ENCODE measurements at places on chromosomes 13 and 19.
A peak's percentile ranks its signal among the peaks of the same experiment; 100 is the strongest.

DNA sequence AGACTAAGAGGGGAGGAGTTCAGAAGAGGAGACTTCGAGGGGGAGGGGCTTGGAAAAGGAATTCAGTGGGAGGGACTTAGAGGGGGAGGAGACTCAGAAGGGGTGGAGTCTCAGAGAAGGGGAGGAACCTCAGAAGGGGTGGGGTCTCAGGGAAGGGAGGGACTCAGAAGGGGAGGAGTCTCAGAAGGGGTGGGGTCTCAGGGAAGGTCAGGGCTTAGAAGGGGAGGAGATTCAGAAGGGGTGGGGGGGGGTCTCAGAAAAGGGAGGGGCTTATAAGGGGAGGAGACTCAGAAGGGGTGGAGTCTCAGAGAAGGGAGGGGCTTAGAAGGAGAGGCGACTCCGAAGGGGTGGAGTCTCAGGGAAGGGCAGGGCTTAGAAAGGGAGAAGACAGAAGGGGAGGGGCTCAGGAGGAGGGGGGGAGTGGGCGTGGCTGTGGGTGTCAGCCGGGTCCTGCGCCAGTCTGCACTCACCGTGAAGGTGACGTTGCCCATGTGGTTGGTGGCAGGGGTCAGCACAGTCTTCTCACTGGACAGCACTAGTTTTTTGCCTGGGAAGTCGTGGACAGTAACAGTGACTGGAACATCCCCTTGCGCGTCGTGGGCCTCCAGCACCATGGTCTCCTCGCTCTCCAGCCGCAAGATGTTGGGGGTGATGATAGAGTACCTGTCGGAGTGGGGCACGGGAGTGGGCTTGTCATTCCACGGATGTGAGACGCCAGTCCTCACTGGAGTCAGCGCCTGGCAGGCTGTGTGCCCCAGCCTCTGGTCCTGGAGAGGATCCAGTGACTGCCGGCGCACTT is 1.5 kb downstream of the C3 start:
- peak; percentile 11 for DNase-seq

DNA sequence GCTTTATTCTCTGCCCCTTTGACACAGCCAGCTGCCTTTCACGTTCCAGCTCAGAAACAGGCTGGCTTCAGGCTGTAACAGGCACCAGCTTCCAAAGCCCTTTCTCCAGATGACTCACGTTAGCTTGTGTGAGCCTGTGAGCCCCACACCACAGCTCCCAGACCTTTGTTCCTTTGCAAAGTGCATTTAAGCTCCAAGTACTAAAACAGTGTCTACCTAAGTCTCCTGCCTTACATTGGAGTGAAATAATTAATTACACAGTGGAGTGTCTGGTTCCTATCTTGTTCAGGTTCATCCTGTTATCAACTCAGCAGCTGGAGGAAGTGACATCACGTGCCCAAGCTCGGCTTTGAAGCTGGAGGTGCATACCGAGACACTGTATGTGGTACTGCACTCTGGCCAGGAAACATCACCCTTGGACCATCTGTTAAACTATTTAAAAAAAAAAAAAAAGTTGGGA is 475.8 kb downstream of the FOXO1 start:
- peak; percentile 88 for DNase-seq

- DNase-seq, result no peak
Measured at GRCh38 chr13:29849071-29849631, 1.3 kb downstream of the UBL3 start.

DNA sequence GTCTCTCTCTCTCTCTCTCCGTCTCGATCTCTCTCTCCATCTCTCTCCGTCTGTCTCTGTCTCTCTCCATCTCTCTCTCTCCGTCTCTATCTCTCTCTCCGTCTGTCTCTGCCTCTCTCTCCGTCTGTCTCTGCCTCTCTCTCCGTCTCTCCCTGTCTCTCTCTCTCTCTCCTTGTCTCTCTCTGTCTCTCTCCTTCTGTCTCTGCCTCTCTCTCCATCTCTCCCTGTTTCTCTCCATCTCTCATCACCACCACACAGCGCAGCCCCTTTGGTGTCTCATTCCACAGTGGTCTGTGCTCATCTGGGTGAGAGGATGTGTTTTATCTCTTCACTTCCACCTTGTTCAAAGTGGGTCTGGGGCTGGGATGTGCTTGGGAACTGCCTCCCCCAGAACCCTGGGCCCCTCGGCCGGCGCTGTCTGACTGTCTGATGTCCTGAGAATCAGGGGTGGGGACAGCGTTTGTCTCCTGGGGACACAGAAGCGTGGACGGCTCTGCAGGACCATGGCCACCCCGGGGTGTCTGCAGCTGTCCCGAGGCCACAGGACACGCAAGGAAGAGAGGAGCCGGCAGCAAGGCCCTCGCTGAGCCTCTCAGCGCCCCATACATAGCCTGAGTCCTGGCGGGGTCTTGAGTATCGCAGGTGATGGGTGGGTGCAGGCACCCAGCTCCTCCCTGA is 40.2 kb upstream of the C13orf46 start:
- no peak for DNase-seq

GRCh38 chr13:40969169-40969901 is 49.8 kb downstream of the ELF1 start:
- no peak for DNase-seq

GRCh38 chr13:48773531-48774275 is 120.0 kb downstream of the CYSLTR2 start:
- DNase-seq, result no peak

GRCh38 chr19:47507012-47507411 is 7.9 kb downstream of the NAPA start:
- peak; percentile 92 for DNase-seq

- no peak for DNase-seq
Measured at GRCh38 chr19:56474308-56474707, 2.8 kb downstream of the ZNF667 start.

- DNase-seq, result no peak
Measured at GRCh38 chr13:48405875-48406274, 7.0 kb downstream of the LPAR6 start.

DNA sequence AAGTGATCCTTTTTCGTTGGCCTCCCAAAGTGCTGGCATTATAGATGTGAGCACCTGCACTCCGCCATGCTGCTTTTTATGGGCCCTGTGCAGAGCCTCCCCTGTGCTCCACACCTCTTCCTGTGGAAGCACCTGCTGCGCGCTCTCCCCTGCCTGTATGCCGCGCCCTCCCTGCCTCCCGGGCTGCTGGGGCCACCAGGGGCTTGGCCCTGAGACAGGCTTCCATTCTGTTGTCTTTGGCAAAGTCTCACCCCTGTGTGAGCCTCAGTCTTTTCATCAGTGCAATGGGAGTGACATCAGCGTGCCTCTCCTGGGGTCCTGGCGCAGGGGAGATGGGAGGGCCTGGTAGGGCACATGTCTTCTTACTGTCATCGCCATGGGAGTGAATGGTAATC is 1.3 kb downstream of the FAM174C start:
- DNase-seq, result no peak

- no peak for DNase-seq
Measured at GRCh38 chr13:20407759-20408158, 117.9 kb downstream of the CRYL1 start.

DNA sequence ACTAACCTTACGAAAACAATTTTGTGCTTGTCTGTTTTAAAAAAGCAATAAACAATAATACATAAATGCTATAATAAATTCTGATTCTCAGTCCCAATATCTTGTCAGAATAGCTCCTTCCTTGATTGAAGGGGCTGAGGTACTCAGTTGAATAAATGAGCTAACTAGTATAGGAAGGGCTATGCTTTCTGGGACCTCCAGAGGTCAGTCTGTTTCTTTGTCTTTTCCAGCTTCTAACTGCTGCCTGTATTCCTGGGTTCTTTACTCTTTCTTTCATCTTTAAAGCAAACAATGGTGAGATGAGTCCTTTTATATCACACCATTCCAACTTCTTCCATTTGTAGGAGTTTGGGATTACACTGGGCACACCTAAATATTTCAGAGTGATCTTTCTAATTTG is 1297.0 kb upstream of the ATXN8OS start:
- DNase-seq, result no peak

DNA sequence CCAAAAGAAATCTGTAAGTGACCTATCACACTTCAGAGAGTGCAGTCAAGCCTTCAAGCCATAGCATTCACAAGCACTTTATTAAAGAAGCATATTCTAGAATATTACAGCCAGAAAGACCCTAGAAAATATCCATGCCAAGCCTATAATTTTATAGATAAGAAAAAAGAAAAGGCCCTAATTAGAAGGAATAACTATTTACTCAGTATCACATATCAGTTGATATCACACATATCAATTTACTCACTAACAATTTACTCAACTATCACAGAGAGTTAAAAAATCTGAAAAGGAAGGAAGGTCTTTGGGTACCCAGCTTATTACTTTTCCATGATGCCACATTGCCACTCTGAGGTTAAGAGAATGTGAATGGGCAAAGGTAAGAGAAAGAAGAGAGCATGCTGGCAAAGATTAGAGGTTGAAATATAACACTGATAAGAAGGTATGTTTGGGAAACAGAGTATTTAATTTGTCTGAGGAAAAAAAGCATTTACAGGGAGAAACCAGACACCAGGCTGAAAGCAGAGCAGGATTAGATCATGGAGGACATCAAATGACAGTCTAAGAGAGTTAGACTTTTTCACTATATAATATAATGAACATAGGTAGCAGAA is 186.2 kb downstream of the VWA8 start:
- no peak for DNase-seq

- DNase-seq, result no peak
Measured at GRCh38 chr13:73299787-73300186, 241.0 kb downstream of the KLF5 start.

GRCh38 chr19:38839816-38840582 is 8.4 kb upstream of the ECH1 start:
- no peak for DNase-seq

DNA sequence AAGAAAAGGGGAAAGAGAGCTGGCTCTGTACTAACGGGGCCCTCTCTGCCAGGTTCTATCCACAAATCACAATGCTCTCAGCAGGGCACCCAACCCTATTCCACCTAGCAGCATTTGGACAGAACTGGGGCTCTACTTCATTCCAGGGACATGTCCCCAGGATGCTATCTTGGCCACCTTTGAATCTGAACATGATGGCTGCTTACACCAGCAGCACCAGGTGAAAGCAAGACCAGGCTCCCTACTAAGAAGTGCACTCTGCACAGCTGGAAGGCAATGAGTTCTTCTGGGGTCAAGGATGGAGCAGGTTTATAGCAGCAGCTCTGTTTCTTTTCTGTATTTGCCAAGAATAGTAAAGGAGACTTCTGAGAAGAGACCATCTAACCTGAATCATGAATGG is 222.4 kb downstream of the DACH1 start:
- no peak for DNase-seq

- no peak for DNase-seq
Measured at GRCh38 chr13:78608252-78608687, 4.9 kb upstream of the POU4F1 start.

- no peak for DNase-seq
Measured at GRCh38 chr13:98719527-98720250, 32.8 kb downstream of the SLC15A1 start.

DNA sequence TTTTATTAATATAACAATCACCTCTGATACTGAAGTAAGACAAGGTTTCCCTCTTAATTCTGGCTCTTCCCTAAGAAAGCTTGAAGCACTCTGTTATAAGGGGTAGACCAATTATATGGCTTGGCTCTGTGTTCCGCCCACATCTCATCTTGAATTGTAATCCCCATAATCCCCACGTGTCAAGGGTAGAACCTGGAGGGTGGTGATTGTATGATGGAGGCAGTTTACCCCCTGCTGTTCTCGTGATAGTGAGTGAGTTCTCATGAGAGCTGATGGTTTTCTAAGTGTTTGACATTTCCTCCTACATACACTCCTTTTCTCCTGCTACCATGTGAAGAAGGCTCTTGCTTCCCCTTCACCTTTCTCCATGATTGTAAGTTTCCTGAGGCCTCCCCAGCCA is 363.8 kb upstream of the PCDH20 start:
- no peak for DNase-seq

DNA sequence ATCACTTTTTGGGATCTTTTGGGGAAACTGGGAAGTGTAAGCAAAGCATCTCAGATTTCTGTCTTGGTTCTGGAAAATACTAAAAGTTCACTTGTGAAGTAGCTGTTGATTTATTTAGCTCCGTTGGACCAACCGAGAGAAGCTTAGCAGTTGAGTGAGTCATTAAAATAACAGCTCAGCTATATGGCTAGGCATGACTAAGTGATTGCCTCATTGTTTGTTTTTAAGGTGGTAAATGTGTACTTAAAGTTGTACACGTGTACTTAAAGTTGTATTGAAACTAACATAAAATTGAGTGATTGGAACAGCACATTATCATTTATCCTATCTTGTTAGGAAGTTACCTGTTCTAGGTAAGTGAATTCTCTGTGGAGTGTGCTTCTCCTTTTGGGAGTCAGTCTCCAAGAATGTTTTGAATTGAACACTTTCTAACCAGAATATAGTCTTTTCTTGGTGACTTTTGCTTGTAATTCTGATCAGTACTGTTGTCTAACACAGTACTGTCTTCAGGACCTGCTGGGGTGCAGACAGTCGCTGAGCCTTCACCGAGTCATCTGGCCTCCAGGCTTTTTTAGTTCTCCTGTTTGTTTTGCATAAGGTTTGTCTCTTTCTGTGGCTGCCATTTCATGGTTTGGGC is 2.9 kb upstream of the DCUN1D2 start:
- DNase-seq, result no peak

DNA sequence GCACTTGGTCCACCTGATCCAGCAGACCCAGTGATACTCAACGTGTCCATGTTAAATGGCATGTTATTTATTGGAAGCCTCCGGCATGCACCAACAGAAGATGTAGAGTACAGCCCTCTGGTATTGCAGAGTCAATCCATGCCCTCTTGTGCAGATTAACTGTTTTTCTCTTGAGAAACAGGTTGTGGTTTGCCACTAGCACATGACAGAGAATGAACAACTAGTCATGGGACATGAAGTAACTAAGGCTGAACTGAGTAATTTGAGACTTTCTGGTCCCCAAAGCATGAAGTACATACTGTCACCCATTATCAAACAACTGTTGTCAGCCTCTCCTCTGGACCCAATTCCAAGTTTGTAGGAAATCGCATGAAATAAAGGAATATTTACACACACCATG is 3.2 kb downstream of the ZNF562 start:
- no peak for DNase-seq

DNA sequence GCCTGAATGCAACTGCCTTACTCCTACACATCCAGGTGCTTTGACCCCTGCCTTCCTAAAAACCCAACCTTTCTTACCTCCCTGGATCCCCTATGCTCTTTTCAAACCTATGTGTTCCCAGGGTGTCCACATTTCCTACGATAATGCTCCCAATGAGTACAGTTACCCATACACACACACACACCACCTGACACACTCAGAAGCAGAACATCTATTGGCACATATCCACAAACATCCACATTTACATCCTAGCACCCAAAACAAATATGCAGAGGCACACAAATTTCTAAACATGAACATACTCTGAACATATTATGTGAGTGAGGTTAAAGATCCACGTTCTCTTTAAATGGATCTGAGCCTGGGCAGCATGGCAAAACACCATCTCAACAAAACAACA is 22.4 kb upstream of the PLAUR start:
- DNase-seq, result no peak

GRCh38 chr13:27928805-27929753 is 9.3 kb downstream of the PDX1 start:
- no peak for DNase-seq

- no peak for DNase-seq
Measured at GRCh38 chr13:77397636-77398035, 70.7 kb upstream of the MYCBP2 start.

Measured in posterior cingulate gyrus (tissue), 11 donors.